ENCODE measurements at places on chromosomes 4 and X. TPM values are rescaled to one million over a fixed set of nuclear protein-coding genes. Genes with fewer than 3 reads are reported as not detected.

The HEPH gene
- total RNA-seq = 0.13 TPM

The SHROOM4 gene
- 3.3 TPM for total RNA-seq

The PPP2R2C gene
- 0.13 TPM for total RNA-seq

The SYTL5 gene
- total RNA-seq = under 0.01 TPM

The GASK1B gene
- total RNA-seq = 60.0 TPM

The ADH4 gene
- 0.13 TPM for total RNA-seq

The JCHAIN gene
- total RNA-seq = 6.4 TPM

The LPAR4 gene
- total RNA-seq = 2.8 TPM

The GPR119 gene
- total RNA-seq = not detected

The MEPE gene
- total RNA-seq = not detected

The EIF4E gene
- total RNA-seq = 118 TPM

The DCAF8L2 gene
- total RNA-seq = not detected

The PRRG3 gene
- total RNA-seq = under 0.01 TPM

The H2BW2 gene
- not detected for total RNA-seq

The HPRT1 gene
- 7.6 TPM for total RNA-seq

The CENPVL2 gene
- total RNA-seq = not detected

The SPANXC gene
- not detected for total RNA-seq

The FGFR3 gene
- 1.4 TPM for total RNA-seq

The PPARGC1A gene
- 21.4 TPM for total RNA-seq

The SFRP2 gene
- total RNA-seq = not detected

The PTPN13 gene
- 44.3 TPM for total RNA-seq
